Activated T-helper 2 cell treated with anti-CD3 and anti-CD28 coated beads, Interferon-gamma antibody, Interleukin-2, Interleukin-4, amounts not matched to agents 10 μg/mL and 5 μg/mL and 100 μg/mL, durations not matched to agents 14 hours and 24 hours and 36 hours (primary cell): ENCODE measurements at places on chromosomes 3 and 15.

GRCh38 chr3:150174179-150174578 lies 203.5 kb upstream of the PFN2 start:
- peaks cover 15% of the 10 kb centered on the region for H3K27me3 ChIP-seq
- H3K36me3 ChIP-seq: no peaks in the 10 kb centered on the region
- no peak overlapping the region for H3K4me3 ChIP-seq
- H3K27ac ChIP-seq: no peak overlapping the region

- peaks cover 58% of the 10 kb centered on the region for H3K36me3 ChIP-seq
- DNase-seq: peak; percentile 77
- H3K4me3 ChIP-seq: peak overlapping the region; percentile 57
- H3K27ac ChIP-seq: peak overlapping the region; percentile 87
These were observed 19.6 kb downstream of the VGLL4 start for GRCh38 chr3:11624161-11624560.

GRCh38 chr15:46131876-46132275 lies 497.0 kb downstream of the SQOR start:
- no peaks in the 10 kb centered on the region for H3K27me3 ChIP-seq
- DNase-seq: no peak
- no peak overlapping the region for H3K4me3 ChIP-seq
- H3K27ac ChIP-seq: no peak overlapping the region
- H3K36me3 ChIP-seq: no peaks in the 10 kb centered on the region
- no peaks in the 10 kb centered on the region for H3K4me1 ChIP-seq

- no peaks in the 10 kb centered on the region for H3K27me3 ChIP-seq
- DNase-seq: no peak
- peaks cover 29% of the 10 kb centered on the region for H3K4me1 ChIP-seq
- H3K4me3 ChIP-seq: peak overlapping the region; percentile 98
These were observed 594 bp downstream of the CRELD1 start for GRCh38 chr3:9934235-9934621.

DNA sequence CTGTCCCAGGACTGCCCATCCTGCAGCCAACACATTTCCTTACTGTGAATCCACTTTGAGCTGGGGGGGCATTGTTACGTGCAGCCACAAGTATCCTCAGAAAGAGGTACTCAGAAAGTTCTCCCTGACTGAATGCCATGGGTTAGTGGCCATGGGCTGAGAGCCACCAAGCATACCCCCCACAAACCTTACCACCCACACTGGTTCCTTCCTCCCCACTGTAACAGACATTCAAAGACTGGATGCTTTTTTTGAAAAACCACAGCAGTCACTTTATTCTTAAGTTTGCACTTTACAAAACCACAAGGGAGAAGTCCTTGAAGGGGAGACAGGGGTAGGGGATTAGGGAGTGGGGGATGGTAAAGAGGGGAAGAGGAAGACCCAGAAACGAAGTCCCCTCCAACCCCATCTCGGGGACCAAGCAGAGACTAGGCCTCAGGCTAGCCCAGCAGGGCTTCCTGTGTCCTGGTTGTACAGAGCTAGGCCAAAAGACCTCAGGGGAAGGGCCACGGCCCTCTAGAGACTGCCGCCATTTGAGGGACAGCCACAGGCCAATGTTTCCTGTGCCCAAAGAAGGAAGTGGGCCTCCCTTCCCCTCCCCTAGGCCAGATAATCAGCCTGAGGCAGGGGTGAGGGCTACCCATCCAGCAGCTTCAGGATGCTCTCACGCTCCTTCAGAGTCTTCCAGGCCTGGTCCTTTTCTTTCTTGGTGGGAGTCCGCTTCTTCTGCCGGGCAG lies 10.1 kb upstream of the CAMK1 start:
- DNase-seq: peak; percentile 28
- H3K36me3 ChIP-seq: peaks cover 49% of the 10 kb centered on the region
- H3K27ac ChIP-seq: peak overlapping the region; percentile 98
- peak overlapping the region; percentile 62 for H3K4me3 ChIP-seq
- H3K27me3 ChIP-seq: no peaks in the 10 kb centered on the region

DNA sequence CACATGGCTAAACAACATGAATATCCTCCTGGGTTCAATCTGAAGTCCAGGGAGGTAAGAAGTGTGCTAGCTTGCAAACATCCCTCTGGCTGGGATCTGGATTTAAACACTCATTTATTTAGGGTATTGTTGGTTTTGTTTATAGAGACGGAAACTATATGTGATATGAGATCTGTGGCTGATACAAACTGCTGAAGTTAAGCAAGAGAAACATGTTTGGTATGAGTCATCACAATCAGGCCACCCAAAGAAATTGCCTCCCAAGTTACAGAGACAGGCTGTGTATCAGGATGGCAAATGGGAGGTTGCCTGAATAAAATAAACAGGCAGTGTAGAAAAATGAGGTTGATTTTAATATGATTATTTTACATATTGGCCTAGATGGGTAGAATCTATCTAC lies 562.1 kb downstream of the IGSF11 start:
- no peaks in the 10 kb centered on the region for H3K36me3 ChIP-seq
- no peak overlapping the region for H3K4me3 ChIP-seq
- no peaks in the 10 kb centered on the region for H3K27me3 ChIP-seq
- no peak overlapping the region for H3K27ac ChIP-seq
- H3K4me1 ChIP-seq: no peaks in the 10 kb centered on the region

DNA sequence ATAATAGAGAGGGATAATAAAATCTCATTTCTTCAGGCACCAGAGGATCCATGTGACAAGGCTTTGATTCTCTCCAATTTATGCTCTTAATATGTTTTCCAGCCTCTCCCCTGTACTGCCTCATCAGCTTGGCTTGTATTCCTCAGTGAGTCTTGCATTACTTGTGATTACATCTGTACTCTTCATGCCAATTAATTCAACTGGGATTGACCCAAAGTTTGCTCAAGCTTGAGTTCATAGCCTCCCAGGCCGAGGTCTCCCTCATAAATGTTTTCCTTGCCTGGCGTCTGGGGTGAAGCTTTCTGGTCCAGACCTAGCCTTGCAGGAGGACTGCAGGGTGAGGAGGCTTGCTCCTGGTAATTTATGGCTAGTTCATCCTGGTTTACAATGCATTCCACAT lies 146.9 kb downstream of the CHST2 start:
- H3K4me1 ChIP-seq: peaks cover 4% of the 10 kb centered on the region
- no peak for DNase-seq
- no peak overlapping the region for H3K4me3 ChIP-seq
- no peaks in the 10 kb centered on the region for H3K36me3 ChIP-seq
- H3K27ac ChIP-seq: no peak overlapping the region
- H3K27me3 ChIP-seq: no peaks in the 10 kb centered on the region

- no peak overlapping the region for H3K27ac ChIP-seq
- H3K4me3 ChIP-seq: no peak overlapping the region
- H3K27me3 ChIP-seq: peaks cover 26% of the 10 kb centered on the region
- peaks cover 11% of the 10 kb centered on the region for H3K4me1 ChIP-seq
- no peak for DNase-seq
These were observed 9.0 kb downstream of the SPATA12 start for GRCh38 chr3:57069503-57069902.

GRCh38 chr15:43776101-43776717 lies 557 bp downstream of the ELL3 start:
- peaks cover 9% of the 10 kb centered on the region for H3K27me3 ChIP-seq
- no peak overlapping the region for H3K27ac ChIP-seq
- peaks cover 22% of the 10 kb centered on the region for H3K36me3 ChIP-seq
- no peak for DNase-seq
- peaks cover 7% of the 10 kb centered on the region for H3K4me1 ChIP-seq
- H3K4me3 ChIP-seq: peak overlapping the region; percentile 83

DNA sequence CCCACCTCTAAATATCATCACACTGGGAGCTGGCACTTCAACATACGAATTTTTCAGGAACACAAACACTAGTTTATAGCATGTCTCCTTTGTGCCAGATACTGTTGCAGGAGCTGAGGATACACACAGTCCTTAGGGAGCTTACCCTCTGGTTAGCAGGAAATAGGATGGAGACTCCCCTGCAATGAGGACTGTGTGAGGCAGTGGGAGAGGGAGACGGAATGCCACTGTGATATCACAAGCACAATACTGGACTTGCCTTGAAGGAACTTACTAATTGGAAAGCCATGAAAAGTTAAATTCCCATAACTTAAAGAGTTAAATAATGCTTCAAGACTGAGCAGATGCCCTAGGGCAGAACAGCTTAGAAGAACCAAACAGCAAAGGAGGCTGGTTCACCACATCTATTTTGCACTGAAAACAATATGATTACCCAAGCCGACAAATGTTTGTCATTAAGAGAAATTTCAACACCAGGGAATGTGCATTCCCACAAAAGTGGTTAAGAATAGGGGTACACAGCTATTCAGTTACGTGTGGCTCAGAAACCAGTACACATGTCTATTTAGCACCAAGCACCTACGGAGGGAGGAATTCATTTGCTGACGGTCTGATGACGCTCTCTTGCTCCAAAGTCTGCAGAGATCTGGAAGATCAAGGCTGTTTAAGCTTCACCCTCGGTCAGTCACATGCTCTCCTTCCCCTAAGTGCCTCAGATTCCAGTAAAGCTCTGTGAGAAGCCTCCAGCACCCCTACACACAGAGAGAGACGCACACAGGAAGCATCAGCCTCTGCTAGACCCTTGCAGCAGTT lies 5.2 kb downstream of the TBC1D2B start:
- H3K27ac ChIP-seq: peak overlapping the region; percentile 35
- H3K4me1 ChIP-seq: peaks cover 40% of the 10 kb centered on the region
- no peaks in the 10 kb centered on the region for H3K27me3 ChIP-seq
- H3K36me3 ChIP-seq: peaks cover 24% of the 10 kb centered on the region

DNA sequence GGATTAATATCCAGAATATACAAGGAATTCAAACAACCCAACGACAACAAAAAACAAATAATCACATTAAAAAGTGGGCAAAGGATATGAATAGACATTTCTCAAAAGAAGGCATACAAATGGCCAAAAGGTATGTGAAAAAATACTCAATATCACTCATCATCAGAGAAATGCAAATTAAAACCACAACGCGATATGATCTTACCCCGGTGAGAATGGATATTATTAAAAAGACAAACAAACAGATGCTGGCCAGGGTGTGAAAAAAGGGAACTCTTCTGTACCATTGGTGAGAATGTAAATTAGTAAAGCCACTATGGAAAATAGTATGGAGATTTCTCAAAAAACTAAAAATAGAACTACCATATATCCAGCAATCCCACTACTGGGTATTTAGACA lies 43.5 kb upstream of the MEF2A start:
- peaks cover 6% of the 10 kb centered on the region for H3K4me1 ChIP-seq
- peaks cover 2% of the 10 kb centered on the region for H3K27me3 ChIP-seq
- H3K4me3 ChIP-seq: no peak overlapping the region
- H3K27ac ChIP-seq: no peak overlapping the region
- no peak for DNase-seq

- H3K4me3 ChIP-seq: no peak overlapping the region
- no peaks in the 10 kb centered on the region for H3K36me3 ChIP-seq
- H3K4me1 ChIP-seq: no peaks in the 10 kb centered on the region
- peaks cover 3% of the 10 kb centered on the region for H3K27me3 ChIP-seq
These were observed 293.8 kb downstream of the PTPRG start for GRCh38 chr3:61855211-61855610.

- DNase-seq: no peak
- no peak overlapping the region for H3K4me3 ChIP-seq
- no peaks in the 10 kb centered on the region for H3K27me3 ChIP-seq
- H3K4me1 ChIP-seq: no peaks in the 10 kb centered on the region
These were observed 451.5 kb upstream of the NECTIN3 start for GRCh38 chr3:110620118-110620517.

DNA sequence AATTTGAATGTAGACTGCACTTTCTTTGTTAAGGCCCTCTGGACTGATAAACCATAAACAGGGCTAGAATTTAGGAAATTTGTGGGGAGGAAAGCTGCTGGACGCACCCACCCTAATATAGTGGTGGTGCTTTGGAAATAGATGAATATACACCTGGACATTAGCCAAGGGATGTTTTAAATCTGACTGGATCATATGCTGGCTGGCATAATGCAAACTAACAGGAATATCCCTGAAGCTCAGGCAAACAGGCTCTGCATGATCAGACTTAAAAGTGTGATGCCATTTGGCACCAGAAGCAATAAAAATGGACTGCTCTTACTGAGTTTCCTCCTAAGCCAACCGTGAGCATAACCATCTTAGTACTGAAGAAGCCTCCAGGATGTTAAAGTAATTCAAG lies 465.8 kb upstream of the ROBO1 start:
- no peaks in the 10 kb centered on the region for H3K36me3 ChIP-seq
- H3K4me1 ChIP-seq: no peaks in the 10 kb centered on the region
- H3K27ac ChIP-seq: no peak overlapping the region
- H3K27me3 ChIP-seq: no peaks in the 10 kb centered on the region
- no peak overlapping the region for H3K4me3 ChIP-seq
- DNase-seq: no peak

GRCh38 chr15:38672814-38673670 lies 108.4 kb upstream of the RASGRP1 start:
- H3K4me1 ChIP-seq: peaks cover 61% of the 10 kb centered on the region
- peaks cover 8% of the 10 kb centered on the region for H3K36me3 ChIP-seq
- H3K27me3 ChIP-seq: no peaks in the 10 kb centered on the region
- peak overlapping the region; percentile 98 for H3K27ac ChIP-seq
- peak overlapping the region; percentile 15 for H3K4me3 ChIP-seq

- no peaks in the 10 kb centered on the region for H3K27me3 ChIP-seq
- no peaks in the 10 kb centered on the region for H3K36me3 ChIP-seq
- no peaks in the 10 kb centered on the region for H3K4me1 ChIP-seq
- DNase-seq: no peak
- no peak overlapping the region for H3K4me3 ChIP-seq
These were observed 29.0 kb upstream of the NR2C2 start for GRCh38 chr3:14918356-14918860.

- H3K4me1 ChIP-seq: no peaks in the 10 kb centered on the region
- H3K27me3 ChIP-seq: peaks cover 5% of the 10 kb centered on the region
- DNase-seq: no peak
These were observed 37.7 kb downstream of the CLDN18 start for GRCh38 chr3:138047596-138048158.

- no peak for DNase-seq
- no peak overlapping the region for H3K27ac ChIP-seq
- H3K36me3 ChIP-seq: no peaks in the 10 kb centered on the region
- no peaks in the 10 kb centered on the region for H3K27me3 ChIP-seq
These were observed 7.8 kb upstream of the DAG1 start for GRCh38 chr3:49462222-49462621.

DNA sequence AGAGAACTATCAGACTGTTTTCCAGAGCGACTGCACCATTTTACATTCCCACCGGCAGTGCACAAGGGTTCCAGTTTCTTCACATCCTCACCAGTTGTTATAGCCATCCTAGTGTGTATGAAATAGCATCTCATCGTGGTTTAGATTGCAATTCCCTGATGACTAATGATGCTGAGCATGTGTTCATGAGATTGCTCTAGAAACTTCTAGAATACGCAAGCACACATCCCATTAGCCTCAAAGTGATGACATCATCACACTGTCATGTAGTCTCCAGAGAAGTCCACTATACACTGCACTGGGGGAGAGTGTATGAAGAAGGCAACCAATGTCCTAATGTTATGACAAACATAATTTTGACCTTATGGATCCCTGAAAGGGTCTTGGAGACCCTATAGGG lies 30.1 kb downstream of the FBLN2 start:
- no peak overlapping the region for H3K27ac ChIP-seq
- no peaks in the 10 kb centered on the region for H3K4me1 ChIP-seq
- DNase-seq: no peak
- no peaks in the 10 kb centered on the region for H3K36me3 ChIP-seq
- no peak overlapping the region for H3K4me3 ChIP-seq

DNA sequence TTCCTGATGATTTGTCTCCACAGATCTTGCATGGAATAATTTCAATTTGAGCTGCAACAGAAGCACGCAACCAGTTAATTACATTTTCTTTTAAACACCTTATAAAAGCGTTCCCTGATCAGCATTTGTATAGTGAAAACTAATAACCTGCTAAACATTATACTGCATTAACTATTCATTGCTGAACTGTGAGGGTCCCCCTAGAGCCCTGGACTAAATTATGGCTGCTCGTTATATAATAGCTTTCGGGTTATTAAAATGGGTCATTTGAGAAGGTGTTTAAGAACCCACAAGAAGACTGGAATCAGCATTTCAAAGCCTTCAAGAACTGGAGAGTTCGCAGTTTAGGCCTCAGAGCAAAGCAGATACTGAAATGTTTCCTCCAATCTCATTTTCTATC lies 52.9 kb upstream of the ICE2 start:
- no peak for DNase-seq
- no peaks in the 10 kb centered on the region for H3K27me3 ChIP-seq
- H3K4me1 ChIP-seq: peaks cover 15% of the 10 kb centered on the region
- peaks cover 26% of the 10 kb centered on the region for H3K36me3 ChIP-seq
